GM12891 (cell line): ENCODE measurements at places on chromosomes 16 and 17.
A peak's percentile ranks its signal among the peaks of the same experiment; 100 is the strongest.

DNA sequence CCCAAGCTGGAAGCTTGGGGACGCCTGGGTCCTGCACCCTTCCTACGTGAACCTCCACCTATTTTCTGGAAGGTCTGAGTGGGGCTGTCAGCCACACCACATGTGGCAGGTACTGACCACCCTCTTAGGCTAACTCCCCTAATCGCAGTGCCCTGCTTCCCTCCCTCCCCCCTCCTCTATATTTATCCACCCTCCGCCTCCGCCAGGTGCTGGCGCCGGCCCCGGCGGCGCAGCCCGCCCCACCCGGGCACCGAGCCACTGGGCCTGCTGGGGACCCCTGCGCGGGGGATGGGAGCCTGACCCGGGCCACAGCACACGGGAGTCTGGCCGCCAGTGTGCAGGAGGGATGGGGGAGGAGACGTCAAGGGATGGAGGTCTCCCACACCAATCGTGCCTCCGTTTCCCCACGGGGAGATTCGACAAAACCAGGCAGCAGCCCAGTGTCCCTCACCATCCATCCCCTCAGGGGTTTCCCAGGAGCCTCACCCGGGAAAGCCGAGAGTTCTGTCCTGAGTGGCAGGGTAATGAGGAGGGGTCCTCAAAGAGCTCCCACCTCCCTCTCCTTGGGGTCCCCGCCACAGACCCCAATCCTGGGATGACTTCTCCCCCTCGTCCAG lies 1.3 kb downstream of the PLEKHH3 start:
- no peak for DNase-seq

- no peak for DNase-seq
Observed at GRCh38 chr17:1001640-1002411, 4.9 kb downstream of the TIMM22 start.

DNA sequence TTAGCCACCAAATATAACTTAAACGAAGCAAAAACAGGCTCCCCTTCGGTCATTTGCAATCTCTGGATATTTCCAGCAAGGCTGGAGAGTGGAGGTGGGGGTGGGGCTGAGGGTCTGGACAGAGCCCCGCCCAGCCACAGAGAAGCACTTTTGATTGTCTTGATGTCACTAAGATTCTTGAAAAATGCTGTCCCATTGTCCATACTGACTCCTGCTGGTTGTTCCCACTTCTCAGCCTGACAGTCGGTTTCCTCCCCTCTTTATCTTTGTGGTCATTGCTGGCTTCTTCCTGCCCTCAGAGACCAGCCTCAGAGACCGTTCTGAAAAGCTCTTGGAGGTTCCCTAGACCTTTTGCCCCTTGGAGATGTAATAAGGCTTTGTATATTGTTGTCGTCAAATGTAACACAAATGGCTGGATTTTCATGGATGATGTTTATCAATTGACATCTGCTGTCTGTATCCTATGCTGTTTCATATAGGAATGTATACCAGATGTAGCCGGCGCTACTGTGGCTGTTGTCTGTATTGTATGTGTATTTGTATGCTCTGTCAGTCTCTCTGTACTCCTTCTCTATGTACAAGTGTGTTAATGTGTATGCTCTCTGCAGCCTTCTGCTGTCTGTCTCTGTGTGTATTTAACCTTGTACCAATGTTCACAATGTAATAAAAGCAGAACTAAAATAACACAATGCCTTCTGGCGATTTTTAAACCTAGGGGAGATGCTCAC lies 94.8 kb upstream of the DNAH9 start:
- DNase-seq, result no peak

DNA sequence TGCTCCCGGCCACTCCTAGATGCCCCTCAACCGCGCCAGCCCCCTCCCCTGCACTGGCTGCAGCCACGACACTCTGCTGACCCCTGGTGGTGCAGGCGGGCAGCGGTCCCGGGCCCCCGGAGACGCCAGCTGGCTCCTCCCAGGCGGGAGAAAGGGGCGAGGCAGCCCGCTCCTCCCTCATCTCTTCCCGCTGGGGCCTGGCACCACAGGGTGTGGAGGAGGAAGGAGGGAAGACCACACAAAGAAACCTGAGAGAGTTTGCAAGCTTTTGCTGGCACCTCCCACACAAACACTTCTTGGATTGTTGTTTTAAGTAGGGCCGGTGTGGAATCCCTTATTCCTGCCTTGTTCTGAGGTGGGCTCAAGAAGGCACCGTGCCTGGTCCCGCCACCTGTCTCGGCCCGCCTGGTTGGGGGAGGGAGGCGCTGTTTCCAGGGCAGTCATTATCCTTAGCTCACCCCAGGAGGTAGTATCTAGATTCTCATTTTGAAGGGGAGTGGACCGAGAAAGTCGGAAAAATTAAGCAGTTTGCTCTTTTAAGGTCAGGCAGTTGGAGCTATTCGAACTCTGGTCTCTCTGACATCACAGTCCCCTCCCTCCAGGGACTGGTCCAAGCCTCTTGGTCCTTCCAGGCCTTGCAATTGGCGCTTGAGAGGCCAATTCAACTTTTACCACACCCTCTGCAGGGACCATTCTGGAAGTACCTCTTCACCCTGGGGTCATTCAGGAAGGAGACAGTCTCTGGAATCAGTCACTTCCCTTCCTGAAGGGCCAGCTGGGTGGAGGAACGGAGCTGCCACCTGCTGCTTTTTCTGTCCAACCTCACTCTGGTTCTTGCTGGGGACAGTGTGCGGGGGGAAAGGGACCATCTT lies 959 bp upstream of the ANKRD13B start:
- peak; percentile 85 for DNase-seq

- no peak for DNase-seq
Observed at GRCh38 chr16:68496689-68497088, 42.4 kb upstream of the ZFP90 start.

DNA sequence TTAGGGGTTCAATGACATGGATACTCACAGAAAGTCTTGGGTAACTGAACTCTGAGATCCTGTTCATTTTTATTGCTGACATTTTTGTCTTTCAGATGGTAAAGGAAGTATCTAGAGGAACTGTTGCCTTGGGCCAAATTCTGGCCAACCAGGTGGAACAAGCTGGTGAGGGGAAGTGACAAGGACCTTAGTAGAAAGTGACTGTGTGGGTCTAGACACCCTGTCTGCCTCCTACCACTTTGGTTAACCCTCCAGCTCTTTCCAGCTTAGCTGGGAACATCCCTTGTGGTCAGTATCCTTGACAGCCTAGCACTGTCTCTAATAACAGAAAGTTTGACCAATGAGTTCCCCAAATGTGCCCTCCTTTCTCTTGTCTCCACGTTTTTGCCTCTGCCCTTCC lies 28.8 kb upstream of the PRKCB start:
- no peak for DNase-seq

GRCh38 chr16:57003439-57004386 lies 14.4 kb downstream of the NLRC5 start:
- no peak for DNase-seq
